ENCODE measurements at places on chromosomes 3 and 15.

DNA sequence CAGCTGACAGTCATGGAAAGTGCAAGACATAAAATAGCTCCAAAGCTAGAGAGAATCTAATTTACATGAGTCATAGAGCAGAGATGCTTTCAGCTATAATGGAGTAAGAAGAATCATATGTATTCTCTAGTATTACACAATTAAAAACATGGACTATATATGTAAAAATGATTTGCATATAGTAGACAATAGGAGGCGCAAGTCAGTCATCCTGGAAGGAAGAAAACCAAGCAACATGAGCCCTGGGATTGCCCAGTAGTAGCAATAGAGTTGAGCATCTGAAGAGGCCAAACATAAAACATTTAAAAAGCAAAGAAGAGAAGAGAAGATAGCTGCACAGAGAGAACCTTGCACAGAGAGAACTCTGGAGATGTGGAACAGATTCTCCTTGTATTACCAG is 455.0 kb downstream of the EPHA3 start:
- peak; percentile 23 for DNase-seq

DNA sequence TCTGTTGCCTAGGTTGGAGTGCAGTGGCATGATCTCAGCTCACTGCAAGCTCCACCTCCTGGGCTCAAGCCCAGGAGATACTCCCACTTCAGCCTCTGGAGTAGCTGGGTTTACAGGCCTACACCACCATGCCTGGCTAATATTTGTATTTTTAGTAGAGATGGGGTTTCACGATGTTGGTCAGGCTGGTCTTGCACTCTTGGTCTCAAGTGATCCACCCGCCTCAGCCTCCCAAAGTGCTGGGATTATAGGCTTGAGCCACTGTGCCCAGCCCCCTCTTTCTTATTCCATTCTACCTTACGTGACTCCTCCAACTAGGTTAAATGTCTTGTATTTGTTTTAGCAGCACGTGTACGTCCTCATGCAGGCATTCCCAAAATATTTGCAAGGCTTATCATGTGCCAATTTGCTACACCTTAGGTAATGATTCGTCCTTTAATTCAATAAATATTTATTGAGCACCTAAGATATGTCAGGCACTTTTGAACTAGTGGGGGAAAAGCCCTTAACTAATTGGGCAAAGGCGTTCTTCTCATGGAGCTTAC is 14.9 kb upstream of the MAGI1 start:
- no peak for DNase-seq

DNA sequence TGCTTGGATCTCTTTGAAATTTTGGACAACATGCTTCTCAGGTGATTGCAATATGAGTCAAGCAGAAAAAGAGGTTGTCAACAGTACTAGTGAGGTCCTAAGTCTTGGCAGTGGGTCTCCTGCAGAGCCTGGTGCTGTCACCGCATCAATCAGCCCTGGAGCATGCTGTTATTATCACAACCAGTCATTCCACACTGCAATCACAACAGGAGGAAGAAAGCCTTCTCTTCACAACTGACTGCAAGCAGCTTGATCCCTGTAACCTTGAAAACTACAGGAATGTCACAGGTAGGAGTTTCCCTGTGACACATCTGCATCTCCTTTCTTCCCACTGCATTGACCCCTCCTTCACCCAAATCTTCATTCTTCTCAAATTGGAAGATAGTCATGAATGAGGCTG is 451.1 kb upstream of the ATP11B start:
- DNase-seq, result no peak

DNA sequence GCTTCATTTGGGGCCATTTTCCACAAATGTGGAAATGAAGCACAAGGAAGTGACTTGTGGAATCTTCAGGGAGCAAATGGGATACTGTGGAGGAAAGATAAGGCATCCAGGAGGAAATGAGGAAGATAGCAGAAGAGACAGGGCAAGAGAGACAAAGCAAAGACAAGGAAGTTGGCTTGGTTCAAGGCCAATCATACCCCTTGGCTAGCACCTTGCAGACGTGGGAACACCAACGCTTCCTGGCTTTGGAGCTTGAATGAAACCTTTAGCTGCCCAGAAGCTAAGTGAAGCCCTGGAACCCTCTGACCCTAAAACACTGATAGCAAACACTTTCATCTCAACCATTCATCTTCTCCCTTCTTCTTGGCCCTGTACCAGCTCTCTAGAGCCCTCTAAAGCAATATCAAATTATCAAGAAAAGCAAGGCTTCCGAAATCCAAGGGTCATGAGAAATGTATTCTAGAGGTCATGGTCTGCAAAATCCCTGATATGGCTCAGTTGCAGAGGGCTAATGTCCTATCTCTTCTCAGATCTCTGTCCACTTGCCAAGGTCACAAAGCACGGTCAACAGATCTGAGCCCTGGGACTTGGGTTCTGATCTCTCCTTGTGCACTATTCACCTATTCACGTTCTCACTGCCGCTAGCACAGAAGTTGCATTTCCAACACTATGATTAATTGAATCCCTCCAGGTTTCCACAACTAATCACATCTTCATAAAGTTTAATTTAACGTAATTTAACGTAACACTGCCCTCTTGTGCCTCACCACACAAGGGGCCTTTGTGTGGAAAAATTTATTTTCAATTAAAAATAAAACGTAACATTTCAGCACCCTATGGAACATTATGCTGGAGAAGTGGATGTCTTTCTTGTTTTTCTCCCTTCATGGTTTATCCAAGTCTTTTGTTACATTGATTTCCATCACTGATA is 557.6 kb upstream of the ADAMTS9 start:
- peak; percentile 34 for DNase-seq

- no peak for DNase-seq
Observed at GRCh38 chr3:127747066-127747465, 74.3 kb downstream of the ABTB1 start.

- peak; percentile 72 for DNase-seq
Observed at GRCh38 chr3:55486857-55487380, at the start of gene WNT5A. TSS of gene WNT5A (minus strand) at chr3:55487306. CDS start at chr3:55486985, 321 bp downstream.

- no peak for DNase-seq
Observed at GRCh38 chr3:45763303-45763675, 33.0 kb downstream of the SLC6A20 start.

- DNase-seq, result peak; percentile 51
Observed at GRCh38 chr3:145739926-145740325, 421.1 kb downstream of the PLOD2 start.

GRCh38 chr3:43370293-43370980 is 84.1 kb downstream of the SNRK start:
- no peak for DNase-seq

GRCh38 chr15:62857411-62857853 is 185.1 kb upstream of the TPM1 start:
- no peak for DNase-seq

- DNase-seq, result no peak
Observed at GRCh38 chr3:143294188-143294587, 174.6 kb downstream of the CHST2 start.

GRCh38 chr15:49986326-49986725 is 132.7 kb downstream of the ATP8B4 start:
- DNase-seq, result no peak

- peak; percentile 61 for DNase-seq
Observed at GRCh38 chr15:63473999-63474809, 30.2 kb upstream of the USP3 start.

- no peak for DNase-seq
Observed at GRCh38 chr3:188469228-188469885, 315.4 kb downstream of the LPP start.

DNA sequence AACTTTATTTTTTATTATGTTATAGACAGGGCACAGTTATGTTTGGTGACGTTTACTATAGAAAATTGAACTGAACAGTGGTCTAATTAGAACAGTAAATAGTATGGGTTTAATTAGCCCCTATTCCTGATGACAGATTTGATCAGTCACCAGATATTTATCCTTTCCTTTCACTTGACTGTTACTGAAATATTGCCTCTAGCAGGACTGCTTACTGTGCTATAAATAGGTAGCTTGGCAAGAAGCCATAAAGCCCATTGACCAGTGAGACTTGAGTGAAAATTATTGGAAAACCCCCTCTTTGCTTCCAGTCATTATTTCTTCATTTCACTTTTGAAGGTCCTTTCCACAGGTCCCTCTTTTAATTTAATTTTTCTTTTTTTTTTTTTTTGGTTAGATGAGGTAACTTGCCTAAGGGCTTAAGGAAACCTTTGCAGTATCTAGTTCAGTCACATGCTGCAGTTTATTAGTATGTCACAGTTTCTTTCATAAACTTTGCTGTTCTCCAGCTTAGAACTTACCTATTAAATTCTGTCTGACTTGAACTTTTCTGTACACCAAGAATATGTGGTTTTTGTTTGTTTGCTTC is 115.6 kb downstream of the ADAMTSL3 start:
- DNase-seq, result peak; percentile 7

DNA sequence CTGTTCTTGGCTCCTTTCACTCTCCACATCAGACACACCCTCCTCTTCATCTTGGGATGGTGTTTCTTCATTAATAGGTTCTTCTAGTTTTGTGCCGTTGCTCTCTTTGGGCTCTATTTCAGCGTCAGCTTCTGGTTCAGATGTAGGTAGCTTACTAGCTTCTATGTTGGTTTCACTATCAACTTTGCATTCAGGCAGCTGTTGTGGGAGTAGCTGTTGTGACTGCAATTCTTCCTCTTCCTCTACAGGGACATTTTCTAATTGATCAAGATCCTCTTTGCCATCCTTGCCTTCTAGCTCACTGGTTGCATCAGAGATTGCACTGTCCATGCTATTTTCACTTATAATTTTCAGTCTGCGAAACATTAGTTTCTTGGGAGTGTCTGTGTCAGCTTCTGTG is 80.1 kb downstream of the SETD2 start:
- no peak for DNase-seq

GRCh38 chr3:37993820-37994638 is 3.4 kb downstream of the VILL start:
- peak; percentile 77 for DNase-seq

- peak; percentile 10 for DNase-seq
Observed at GRCh38 chr15:53978253-53978906, at the start of gene UNC13C. TSS of gene UNC13C (plus strand) at chr15:53978441. CDS start at chr15:54012904, 34,463 bp downstream.

DNA sequence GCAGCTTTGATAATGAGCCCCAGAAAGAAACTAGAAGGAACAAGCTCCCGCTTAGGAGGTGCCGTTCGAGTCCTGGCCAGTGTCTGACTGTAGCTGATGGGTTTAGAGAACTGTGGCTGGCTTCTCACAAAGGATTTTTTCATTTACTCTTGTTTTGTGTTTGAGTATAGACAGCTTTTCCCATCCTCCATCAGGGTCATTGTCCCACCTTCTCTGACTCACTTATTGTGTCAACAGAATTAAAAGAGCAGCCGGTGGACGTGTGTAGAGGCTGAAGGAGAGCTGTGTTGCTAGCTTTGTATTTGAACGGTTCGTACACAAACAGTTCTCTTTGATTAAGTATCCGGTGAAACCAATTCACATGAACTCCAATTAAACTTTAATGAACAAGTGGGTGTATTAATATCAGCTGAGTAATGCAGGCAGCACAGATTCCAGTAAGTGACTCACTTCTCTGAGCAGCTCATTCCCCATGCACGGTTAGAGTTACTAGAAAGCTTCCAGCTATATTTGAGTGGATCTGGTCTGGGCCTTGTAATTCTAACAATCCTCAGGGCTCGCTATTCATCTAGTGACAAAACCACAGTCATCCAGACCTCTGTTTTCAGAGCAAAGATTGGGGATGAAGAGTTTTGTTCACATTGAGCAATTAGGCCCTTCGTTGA is 141.0 kb downstream of the LPP start:
- peak; percentile 97 for DNase-seq

DNA sequence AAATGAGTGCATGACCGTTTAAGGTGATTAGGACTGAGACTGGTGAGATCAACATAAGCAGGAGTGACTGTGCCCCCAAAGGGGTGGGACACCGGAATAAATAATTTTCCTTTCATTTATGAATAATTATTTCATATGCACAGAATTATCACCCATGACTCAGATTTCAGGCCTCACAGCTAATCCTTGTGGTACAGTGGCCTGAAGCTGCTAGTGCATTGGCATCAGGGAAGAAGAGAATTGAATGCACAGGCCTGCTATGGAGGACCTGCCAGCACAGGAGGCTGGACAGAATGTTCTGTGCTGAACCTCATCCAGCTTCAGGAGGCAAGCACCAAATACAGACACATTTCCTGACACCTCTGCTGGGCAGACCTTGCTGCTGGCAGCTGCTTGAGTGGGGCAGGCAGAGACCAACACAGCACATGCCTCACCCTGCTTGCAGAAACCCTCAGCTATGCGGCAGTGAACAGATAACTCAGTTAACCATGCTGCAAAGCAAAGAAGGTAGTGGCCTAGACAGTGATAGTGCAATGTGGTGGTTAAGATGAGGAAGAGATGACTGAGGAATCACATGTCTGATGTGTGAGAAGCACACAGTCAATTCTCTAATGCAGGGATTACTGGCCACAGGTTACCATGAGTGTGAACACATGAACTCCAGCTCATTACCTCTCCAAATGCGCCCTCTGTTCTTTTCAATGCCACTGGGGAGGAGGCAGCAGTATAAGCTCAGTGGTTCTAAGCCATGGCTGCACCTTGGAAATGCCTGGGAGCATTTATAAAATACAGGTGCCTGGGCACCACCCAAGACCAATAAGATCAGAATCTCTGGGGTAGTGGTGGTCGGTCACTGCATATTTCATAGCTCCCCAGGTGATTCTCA is 68.1 kb upstream of the SCN5A start:
- DNase-seq, result no peak

- no peak for DNase-seq
Observed at GRCh38 chr15:73515527-73515926, 72.6 kb downstream of the REC114 start.

DNA sequence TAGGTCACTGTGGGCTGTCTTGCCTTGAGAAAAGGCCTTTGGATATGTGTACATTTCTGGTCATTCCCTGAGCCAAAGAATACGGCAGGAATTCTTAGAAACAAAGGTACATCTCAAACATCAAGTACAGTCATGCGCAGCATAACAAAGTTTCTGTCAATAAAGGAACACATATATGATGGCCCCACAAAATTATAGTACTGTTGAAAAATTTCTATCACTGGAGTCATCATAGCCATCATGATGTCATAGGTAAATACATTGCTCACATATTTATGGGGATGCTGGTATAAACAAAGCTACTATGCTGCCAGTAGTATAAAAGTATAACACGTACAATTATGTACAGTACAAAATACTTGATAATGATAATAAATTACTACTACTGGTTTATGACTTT is 38.9 kb upstream of the NECTIN3 start:
- DNase-seq, result no peak

DNA sequence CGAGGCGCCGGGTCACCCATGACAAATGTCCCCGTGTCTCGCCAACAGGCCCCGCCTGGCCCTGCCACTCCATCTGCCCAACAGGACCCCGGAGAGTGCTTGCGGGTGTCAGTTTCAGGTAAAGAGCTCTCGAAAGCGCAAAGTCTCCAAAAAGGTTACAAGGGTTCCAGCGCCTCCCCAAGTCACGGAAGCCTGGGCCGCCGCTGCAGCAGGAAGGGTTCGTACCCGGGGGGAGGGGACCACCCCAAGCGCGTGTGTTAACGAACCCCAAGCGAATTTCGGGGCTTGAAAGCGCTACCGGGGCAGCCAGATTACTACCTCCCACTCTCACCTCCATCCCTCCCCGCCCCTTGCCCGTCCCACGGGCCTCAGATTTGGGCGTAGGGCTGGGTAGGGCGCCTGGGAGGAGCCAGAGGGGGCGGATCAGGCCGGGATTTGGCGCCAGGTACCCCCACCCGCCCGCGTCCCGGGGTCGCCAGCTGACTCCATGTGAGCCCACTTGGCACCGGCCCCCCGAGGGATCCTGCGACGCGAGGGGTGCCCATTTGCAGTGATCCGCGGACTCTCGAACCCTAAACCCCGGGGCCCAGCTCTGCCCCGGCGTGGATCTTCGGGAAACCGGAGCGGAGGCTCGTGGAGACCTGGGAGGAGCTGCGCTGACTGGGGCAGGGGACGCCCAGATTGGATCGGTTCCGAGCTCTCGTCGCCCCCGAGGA is 85.9 kb downstream of the NR2F2 start:
- no peak for DNase-seq

Data from fibroblast of skin of right biceps (primary cell).